ENCODE measurements at places on chromosomes 3 and 15.

DNA sequence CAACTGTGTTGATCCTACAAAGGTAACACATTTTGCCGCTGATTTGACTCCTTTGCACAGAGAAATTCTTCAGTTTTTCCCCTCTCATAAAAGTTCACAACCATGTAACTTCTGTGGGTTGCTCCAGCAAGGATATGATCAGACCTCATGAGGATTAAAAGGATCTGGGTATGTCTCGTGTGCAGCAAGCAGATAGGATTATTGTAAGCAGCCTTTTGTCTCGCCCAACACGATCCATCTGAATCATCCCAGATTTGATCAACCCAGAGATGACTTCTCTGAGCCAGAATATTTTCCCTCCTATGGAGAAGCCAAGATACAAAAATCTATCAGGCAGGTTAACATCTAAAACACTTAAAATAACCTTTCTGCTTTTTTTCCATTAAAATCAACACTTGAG lies 12.8 kb upstream of the BNIP2 start:
- DNase-seq = no peak

- DNase-seq = peak; percentile 17
These were observed 141.5 kb downstream of the DUT start for GRCh38 chr15:48472756-48473155.

- no peak for DNase-seq
These were observed 4.1 kb upstream of the PSMA4 start for GRCh38 chr15:78536134-78536533.

- DNase-seq = no peak
These were observed 27.1 kb downstream of the CCDC13 start for GRCh38 chr3:42745776-42746454.

- no peak for DNase-seq
These were observed 107.2 kb upstream of the RASGRP1 start for GRCh38 chr15:38671675-38672254.

DNA sequence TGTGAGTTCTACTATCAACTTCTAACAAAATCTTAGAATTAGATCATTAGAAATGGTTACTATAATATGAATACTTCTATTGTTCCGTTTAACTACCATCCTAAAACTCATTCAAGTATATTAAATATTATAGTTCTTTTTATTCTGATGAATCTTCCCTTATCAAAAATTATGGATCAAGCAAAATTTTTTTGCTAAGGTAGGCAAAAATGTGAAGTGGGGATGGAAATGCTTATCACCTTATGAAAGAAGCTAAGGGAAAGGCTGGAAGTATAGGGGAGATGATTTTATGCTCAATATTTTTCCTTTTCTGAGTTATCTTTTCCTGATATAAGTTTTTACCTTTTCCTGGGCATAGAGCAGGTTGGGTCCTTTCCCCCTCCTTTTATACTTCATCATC lies 40.7 kb upstream of the CCDC39 start:
- DNase-seq = no peak

DNA sequence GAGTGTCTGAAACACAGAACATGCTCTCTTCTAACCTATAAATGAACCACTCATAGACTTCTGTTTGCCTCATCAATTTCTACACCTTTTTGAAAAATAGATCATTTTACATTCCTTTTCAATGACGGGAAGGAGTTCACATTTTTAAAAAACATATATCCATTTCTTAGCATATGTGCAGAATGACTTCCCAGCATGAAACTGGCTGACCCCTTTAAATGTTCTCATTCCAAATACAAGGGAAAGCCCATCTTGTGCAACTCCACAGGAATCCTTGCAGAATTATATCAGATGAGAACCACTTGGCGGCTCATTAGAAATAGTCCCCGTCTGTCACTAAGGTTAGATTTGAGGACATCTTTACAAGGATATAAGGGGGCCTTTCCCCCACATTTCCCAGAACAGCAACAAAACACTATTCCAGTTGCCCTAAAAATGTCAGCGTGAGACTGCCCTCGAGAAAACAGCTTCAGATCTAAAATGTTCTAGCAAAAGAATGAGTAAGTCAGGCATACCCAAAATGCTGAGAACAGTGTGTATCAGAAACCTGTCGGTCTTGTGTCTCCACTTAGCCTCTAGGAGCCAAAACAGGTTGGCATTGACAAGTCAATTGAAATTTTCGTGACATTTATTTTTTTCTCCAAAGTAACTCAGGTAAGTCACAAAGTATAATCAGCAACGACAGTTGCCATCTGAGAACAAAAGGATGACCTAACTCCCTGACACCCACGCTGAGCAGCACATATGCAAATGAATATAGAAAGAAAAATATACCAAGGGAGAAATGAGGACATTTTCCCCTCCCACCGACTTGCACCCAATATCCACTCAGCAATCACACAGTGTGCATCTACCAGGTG lies 63.1 kb downstream of the FOXP1 start:
- no peak for DNase-seq

DNA sequence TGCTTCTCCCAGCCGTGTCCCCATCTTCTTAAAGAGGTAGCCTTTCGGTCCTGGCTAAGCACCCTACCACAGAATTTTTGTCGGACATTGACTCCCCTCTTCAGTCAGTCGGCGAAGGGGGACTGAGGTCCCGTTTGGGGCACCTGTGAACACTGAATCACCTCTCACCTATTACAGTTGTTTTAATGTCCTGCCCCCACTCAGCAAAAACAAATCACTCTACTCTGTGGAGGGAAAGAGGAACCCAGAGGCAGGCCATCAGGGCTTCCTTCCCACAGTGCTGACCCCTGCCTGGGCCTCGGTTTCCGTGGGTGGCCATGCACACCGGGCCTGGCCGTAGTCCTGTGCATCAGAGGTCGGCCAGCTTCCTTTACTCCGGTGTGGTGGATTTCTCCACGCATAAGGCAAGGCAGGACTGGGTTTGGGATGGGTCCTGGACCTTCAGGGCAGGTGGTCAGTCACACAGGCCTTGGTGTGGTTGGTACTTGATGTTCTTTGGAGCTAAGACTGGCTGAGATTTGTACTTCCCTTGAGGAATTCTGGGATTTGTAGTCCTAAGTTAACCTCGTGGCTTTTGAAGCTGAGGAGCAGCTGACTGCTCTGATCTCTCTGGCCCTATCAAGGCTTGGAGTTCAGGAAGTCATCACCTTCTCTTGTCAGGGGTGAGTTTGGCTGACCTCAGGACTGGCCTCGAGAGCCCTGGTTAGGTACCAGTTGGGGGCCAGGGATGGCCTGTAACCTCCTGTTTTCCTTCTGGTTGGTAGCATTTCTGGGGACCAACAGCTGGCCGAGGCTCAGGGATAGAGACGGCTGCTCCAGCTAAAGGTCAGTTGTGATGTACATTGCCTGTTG lies 627 bp upstream of the FAM131A start:
- peak; percentile 32 for DNase-seq

DNA sequence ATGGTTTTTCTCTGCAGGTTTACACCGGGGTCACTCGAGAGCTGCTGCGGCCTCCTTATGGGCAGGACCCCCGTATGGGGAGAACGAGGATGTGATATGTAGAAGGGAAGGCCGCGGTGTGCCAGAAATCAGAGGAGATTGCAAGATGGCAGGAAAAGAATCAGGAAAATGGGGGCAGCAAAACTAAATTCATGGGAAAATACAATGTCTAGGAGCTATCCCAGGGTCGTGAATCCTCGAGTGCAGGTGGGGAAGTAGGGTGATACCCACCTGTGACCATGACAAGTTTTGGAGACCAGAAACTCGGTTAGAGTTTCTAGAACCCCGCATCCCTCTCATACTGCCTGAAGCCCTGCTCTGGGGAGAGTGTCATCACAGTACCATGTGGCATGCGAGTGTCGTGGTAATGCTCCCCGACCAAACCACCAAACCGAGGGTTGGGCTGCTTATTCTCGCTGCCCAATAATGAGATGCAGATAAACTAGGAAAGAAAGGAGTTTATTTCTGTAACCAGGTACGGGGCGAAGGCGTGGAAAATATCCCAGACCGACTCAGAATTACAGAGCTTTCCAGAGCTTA lies 781 bp downstream of the TRNT1 start:
- no peak for DNase-seq

DNA sequence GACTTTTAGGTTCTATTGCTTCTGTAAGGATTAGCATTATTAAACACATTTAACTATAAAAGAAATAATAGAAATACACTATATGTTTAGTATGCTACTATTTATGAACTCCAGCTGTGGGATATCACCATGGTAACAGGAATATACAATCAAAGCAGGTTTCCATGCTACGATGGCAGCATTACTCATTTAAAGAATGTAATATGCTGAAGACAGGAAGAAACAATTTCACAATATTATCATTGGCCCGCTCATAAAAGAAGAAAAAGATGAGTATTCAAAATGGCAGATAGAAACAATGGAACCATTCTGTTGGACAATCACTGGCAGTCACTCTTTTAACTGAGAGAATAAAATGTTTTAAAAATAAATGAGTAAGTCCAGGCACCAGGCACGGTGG lies 153.4 kb downstream of the CBLB start:
- no peak for DNase-seq

DNA sequence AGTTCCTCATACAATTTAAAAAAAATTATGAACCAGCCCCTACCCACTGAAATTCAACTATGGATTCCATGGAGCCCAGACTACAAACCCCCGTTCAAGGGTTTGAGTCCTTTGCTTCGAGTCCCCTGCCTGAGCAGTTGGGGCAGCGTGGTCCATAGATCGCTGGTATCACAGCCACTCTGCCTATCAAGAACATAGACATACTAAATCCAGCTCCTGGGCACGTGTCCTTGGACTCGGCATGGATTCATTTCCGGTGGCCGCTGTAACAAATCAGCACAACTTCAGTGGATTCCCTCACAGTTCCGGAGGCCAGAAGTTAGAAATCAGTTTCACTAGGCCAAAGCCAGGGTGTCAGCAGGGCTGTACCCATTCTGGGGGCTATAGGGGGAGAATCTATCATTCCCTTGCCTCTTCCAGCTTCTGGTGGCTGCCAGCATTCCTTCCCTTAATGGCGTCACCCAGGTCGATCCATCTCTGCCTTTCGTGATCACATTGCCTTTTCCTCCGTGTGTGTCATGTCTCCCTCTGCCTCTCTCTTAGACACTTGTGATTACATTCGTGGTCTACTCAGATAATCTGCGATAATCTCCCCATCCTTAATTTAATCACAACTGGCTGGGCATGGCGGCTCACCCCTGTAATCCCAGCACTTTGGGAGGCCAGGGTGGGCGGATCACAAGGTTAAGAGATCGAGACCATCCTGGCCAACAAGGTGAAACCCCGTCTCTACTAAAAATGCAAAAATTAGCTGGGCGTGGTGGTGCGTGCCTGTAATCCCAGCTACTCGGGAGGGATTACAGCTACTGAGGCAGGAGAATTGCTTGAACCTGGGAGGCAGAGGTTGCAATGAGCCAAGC lies 4.6 kb upstream of the TMEM44 start:
- DNase-seq = no peak

DNA sequence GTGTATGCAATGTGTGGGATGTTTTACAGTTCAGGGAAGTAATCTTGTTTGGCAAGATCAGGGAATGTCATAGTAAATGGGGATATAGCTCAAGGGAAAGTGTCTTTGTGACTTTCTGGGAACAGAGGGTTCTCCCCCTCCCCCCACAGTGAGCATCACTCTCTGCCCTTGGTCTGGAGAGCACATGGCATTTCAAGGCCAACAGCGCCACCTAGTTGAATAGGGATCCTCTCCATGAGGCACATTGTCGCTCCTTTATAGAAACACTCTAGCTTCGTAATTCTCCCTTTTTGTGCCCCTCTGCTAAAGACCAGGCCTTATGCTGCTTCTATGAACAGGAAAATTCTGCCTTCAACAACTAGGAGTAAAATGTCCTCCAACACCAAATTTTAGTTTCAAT lies 37.1 kb upstream of the ARNT2 start:
- peak; percentile 26 for DNase-seq

DNA sequence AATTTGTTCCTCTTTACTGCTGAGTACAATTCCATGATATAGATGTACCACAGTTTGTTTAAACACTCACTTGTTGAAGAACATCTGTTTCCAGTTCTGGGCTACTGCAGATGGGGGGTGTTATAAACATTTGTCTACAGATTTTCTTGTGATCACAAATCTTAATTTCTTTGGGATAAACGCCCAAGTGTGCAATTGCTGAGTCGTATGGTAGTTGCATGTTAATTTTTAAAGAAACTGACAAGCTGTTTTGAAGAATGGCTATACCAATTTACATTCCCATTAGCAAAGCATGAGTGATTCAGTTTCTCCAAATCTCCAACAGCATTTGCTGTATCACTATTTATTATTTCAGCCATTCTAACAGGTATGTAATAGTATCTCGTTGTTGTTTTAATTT lies 242.0 kb upstream of the MRPL3 start:
- DNase-seq = no peak

DNA sequence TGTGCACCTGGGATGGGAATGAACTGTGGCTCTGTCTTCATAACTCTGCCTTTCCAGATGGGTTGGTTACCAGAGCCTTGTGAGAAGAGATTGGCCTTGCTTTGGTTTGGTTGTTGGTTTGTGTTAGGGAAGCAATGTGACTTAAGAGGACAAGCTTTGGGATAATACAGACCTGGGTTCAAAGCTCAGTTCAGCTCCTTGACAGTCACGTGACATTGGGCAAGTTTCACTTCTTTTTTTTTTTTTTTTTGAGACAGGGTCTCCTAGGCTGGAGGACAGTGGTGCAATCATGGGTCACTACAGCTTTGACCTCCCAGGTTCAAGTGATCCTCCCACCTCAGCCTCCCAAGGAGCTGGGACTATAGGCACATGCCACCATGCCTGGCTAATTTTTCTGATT lies 42.7 kb downstream of the CORO2B start:
- no peak for DNase-seq

- no peak for DNase-seq
These were observed 9.0 kb upstream of the IGDCC4 start for GRCh38 chr15:65431731-65432130.

DNA sequence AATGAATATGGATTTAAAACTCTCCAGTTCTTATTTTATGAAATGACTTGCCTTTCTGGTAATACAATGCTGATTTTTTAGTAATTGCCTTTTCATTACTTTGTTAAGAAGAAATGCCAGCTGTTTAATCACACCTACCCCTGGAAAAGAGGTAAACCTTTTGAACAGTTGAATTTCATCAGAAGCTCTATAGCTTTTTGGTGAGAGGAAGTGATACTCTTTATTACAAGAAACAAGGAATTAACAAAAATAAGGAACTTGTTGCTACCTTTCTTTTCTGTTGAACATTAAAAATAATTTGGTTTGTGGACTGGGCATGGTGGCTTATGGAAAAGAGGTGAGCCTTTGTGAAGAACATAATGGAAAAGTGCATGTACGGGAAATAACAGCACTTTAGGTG lies 19.7 kb downstream of the BLOC1S6 start:
- no peak for DNase-seq

DNA sequence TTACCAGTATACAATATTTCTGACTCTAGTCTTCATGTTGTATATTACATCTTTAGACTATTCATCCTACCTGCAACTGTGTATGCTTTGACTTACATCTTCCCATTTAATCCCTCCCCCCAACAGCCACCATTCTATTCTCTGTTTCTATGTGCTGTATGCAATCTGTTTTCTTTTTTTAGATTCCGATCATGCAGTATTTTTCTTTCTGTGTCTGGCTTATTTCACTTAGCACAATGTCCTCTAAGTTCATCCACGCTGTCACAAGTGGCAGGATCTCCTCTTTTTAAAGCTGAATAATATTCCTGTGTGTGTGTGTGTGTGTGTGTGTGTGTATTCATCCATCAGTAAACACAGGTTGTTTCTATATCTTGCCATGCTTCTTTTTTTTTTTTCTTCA lies 66.4 kb upstream of the NUDT16 start:
- no peak for DNase-seq

GRCh38 chr3:29934751-29935150 lies 653.9 kb downstream of the RBMS3 start:
- DNase-seq = no peak

Data from SW 1271 (cell line).